Left ventricle myocardium inferior (tissue), 1 donor: ENCODE measurements at places on chromosomes 7 and 10. TPM values are rescaled to one million over a fixed set of nuclear protein-coding genes. Genes with fewer than 3 reads are reported as not detected.

- no peaks in the 10 kb centered on the region for H3K27me3 ChIP-seq
- H3K4me3 ChIP-seq: no peak overlapping the region
- no peak for DNase-seq
- no peaks in the 10 kb centered on the region for H3K4me1 ChIP-seq
Observed at GRCh38 chr10:28046579-28046978, 47.7 kb upstream of the ODAD2 start.

- no peaks in the 10 kb centered on the region for H3K36me3 ChIP-seq
- no peaks in the 10 kb centered on the region for H3K27me3 ChIP-seq
- no peak overlapping the region for H3K27ac ChIP-seq
- H3K4me3 ChIP-seq: no peak overlapping the region
Observed at GRCh38 chr7:65438598-65438997, 64.9 kb downstream of the ZNF92 start.

DNA sequence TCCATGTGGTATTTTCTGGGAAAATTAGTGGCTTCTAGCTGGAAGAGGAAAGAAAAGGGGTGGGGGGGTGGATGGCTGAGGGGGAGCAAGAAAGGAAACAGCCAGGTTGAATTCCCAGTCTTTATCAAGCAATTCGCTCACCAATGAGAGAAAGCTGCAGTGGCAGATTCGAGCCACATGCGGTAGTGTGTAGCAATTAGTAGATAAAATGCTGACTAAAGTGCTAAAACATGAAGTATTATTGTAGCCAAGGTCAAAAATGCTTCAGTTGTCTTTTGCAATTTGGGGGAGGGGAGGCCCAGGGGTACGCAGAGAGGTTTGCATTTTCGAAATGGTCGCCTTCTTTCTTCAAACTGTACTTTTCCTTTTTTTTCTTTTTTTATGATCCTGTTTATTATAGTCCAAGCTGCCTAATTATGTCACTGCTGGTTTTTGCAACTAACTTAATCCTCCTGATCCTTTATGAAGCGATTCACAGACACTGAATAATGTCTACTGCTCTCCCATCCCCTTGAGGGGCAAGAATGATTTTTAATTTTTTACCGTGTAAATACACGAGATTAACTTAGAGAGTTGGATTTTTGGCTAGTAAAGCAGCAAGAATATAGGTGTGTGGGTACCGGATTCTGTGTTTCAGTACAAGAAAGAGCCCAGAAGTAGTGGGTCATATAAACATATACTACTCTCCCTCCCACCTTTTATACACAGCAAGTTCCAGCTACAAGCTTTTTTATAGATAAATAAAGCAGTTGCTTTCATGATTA is 3.6 kb upstream of the ARID5B start:
- peak overlapping the region; percentile 41 for H3K27ac ChIP-seq
- H3K36me3 ChIP-seq: no peaks in the 10 kb centered on the region
- H3K4me3 ChIP-seq: peak overlapping the region; percentile 65
- DNase-seq: no peak
- no peaks in the 10 kb centered on the region for H3K27me3 ChIP-seq
- H3K4me1 ChIP-seq: peaks cover 52% of the 10 kb centered on the region

- DNase-seq: no peak
- peaks cover 9% of the 10 kb centered on the region for H3K4me1 ChIP-seq
- no peaks in the 10 kb centered on the region for H3K27me3 ChIP-seq
- no peaks in the 10 kb centered on the region for H3K36me3 ChIP-seq
- no peak overlapping the region for H3K27ac ChIP-seq
- no peak overlapping the region for H3K4me3 ChIP-seq
Observed at GRCh38 chr7:135831455-135832195, 83.0 kb upstream of the FAM180A start.

Gene PNLIP
- total RNA-seq: not detected

DNA sequence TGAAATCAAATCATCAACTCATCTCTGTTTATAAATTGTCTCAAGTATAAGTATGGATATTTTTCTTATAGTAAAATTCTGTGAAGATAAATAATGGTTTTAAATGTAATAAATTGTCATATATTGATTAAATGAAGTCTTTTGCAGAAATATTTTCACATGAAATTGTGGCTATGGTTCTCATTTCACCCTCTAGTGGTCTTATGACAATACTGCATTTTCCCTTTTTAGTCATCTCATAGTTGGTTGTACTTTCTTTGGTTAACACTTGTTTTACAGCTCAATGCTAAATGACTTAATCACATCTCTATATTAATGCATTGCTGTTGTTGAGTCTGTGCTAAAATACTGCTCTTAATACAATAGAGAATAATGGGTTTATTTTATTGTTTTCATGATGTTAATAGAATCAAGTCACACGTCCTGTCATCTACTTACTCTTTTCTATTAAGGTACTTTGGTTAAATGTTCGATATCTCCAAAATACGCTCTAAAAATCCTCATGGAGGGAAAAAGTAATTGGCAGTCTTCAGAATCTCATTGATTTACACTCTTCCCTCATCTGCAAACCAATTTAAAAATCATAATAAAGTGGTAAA is 38.0 kb upstream of the CACNA2D1 start:
- H3K27me3 ChIP-seq: no peaks in the 10 kb centered on the region
- no peak for DNase-seq
- no peaks in the 10 kb centered on the region for H3K4me1 ChIP-seq
- no peak overlapping the region for H3K4me3 ChIP-seq
- no peak overlapping the region for H3K27ac ChIP-seq
- no peaks in the 10 kb centered on the region for H3K36me3 ChIP-seq

DNA sequence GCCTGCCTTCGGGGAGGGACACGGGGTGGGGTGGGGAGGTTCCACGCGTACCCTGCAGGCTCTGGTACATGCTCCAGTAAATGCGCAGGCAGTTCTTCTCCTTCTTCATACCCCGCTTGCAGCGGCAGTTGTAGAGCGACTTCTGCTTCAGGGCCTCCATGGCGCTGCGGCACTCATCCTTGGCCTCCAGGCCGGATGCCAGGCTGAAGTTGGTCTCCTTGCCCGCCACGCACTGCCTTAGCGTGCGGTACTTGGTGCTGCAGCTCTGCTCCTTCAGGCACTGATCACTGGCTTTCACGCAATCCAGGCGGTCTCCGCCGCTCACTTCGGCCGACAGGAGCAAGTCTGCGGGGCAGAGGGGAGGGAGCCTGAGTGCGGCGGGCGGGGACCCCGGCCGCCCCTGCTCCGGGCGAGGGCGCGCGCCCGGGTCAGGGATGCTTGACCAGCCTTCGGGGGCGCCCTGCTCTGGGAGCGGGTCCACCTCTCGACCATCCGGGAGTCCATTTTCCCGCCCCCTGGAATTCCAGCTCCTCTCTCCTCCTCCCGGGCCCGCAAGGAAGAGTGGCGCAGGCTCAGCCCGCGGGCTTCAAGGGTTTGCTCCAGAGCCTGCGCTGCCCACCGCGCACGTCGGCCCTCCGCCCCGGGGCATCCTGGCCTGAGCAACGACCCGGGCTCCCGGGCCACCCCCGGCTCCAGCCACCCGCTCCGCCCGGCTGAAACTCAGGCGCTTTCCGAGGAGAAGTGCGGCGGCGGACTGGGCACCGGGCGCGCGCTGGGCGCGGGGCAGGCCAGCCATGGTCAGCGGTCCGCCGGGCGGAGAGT is 2.0 kb downstream of the GFRA1 start:
- H3K27ac ChIP-seq: peak overlapping the region; percentile 60
- peaks cover 40% of the 10 kb centered on the region for H3K4me1 ChIP-seq
- peaks cover 100% of the 10 kb centered on the region for H3K27me3 ChIP-seq

Gene MBL2
- not detected for total RNA-seq

- H3K27me3 ChIP-seq: no peaks in the 10 kb centered on the region
- H3K27ac ChIP-seq: no peak overlapping the region
- DNase-seq: no peak
- peaks cover 4% of the 10 kb centered on the region for H3K36me3 ChIP-seq
- no peak overlapping the region for H3K4me3 ChIP-seq
Observed at GRCh38 chr10:21919117-21919516, 84.4 kb downstream of the DNAJC1 start.
